ENCODE measurements at places on chromosomes 4 and X.

DNA sequence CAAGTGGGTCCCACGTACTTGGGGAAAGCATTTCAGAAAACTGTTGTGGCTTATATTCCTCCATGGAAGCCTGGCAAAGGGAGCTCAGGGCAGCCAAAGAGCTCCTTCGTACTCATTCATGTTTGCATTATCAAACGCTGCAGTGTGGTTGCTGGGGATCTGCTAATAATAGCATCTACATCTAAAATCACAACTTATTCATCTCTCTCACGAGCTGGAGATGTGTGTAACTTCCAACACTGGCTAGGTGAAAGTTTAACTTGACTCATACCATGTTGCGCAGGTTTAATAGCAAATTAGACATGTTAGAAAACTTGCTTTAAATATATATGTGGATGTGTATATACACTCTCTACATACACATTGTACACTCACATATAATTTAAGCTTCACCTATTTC, 415.1 kb downstream of the AFF2 start:
- no peak for DNase-seq

DNA sequence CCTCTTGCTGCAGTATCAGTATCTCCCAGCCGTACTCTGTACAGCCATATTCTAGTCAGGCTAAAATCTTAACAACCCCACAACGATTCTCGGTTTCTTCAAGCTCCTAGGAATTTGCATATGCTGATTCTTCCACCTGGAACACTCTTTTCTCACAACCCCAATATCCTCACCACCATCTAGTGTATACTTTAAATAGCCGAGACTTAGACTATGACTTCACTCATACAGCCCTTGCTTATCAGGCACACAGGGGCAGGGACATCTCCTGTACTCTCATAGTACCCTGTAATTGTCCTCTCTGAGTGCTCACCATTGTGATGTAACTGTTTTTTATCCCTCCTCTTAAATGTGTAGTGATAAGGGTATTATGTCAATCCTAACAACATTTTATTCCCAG, 2126.4 kb upstream of the TENM3 start:
- DNase-seq: no peak

- DNase-seq: no peak
Measured at GRCh38 chrX:115490814-115491213, 70.2 kb upstream of the PLS3 start.

GRCh38 chrX:139106069-139106468, 394.6 kb upstream of the FGF13 start:
- peak; percentile 42 for DNase-seq

GRCh38 chr4:94346541-94346940, 3.9 kb upstream of the HPGDS start:
- no peak for DNase-seq

DNA sequence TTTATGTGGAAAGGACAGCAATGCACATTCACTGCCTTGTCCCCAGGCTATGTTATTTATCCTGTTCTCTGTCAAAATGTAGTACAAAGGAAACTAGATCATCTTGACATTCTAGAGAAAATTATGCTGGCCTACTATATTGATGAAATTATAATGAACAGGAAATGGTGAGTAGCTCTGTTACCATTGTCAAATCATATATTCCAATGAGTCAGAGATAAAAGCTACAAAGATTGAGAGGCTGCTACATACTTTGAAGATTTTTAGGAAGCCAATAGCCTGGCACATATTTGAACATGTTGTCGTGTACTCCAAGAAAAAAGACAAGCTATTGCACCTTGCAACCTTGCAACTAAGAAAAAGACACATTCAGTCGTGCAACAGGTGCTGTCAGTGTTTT, 52.7 kb upstream of the TET2 start:
- no peak for DNase-seq

- DNase-seq: peak; percentile 80
Measured at GRCh38 chr4:153223930-153224329, 19.7 kb downstream of the TRIM2 start.

DNA sequence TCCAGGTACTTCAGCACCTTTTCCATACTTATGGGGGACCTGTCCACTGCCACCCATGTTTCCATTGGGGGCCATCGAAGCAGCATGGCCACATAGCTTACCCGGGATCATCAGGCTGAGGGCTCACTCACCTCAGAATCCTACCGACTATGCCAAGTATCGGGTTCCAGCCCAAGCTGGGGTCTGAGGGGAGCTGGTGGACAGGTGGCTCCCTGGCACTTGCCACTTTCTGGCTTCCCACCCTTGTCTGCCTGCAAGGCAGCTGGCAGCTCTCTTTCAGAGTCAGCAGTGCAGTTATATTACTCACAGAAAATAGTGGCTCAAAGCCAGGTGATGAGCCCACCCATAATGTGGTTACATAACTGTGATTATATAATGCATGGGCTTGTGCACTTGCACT, 1153.8 kb downstream of the STIM2 start:
- DNase-seq: no peak

- DNase-seq: no peak
Measured at GRCh38 chr4:109629775-109630174, 69.7 kb downstream of the MCUB start.

DNA sequence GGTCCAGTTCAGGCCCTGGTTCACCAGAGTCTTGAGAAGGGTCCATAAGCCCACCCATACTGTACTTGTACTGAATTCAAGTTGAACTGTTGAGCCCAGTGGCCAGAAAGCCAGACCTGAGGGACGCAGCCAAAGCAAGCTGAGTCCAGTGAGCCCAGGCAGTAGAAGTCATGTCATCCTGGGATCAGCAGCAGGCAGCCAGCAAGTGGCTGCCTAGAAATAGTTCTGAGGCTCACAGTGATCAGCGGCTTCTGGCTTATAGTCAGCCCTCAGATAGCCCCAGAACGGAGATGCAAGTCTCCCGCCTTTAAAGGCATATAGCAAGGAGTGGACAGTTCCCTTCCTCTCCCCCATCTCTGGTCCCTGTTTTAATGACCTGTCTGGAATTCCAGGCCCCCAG, 347.1 kb downstream of the FBXW7 start:
- DNase-seq: no peak

GRCh38 chrX:24146283-24146949, 3.1 kb upstream of the ZFX start:
- DNase-seq: no peak

DNA sequence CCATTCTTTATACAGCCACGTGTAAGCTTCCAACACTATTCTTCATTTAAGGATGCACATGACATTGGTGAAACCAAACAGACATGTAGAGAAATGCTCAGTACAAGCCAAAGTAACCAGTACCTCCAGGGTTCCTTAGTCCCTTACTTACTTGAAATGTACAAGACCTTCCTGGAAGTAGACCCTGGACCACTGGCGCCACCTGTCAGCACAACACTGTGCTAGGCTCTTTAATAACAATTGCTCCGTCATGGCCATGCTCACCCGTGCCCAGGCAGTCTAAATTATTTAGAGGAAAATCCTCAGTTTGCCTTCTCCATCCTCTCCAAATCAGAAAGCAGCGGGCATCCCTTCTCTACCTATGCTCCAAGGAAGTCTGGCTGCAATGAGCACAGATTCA, 52.7 kb downstream of the ADGRA3 start:
- DNase-seq: no peak

GRCh38 chr4:88613417-88613875, 21.2 kb downstream of the HERC3 start:
- peak; percentile 55 for DNase-seq

- DNase-seq: no peak
Measured at GRCh38 chr4:153082322-153083301, 121.6 kb upstream of the TRIM2 start.

- no peak for DNase-seq
Measured at GRCh38 chr4:24973404-24973746, 57.4 kb downstream of the LGI2 start.

GRCh38 chr4:146949559-146949958, 3.9 kb upstream of the TTC29 start:
- peak; percentile 57 for DNase-seq

DNA sequence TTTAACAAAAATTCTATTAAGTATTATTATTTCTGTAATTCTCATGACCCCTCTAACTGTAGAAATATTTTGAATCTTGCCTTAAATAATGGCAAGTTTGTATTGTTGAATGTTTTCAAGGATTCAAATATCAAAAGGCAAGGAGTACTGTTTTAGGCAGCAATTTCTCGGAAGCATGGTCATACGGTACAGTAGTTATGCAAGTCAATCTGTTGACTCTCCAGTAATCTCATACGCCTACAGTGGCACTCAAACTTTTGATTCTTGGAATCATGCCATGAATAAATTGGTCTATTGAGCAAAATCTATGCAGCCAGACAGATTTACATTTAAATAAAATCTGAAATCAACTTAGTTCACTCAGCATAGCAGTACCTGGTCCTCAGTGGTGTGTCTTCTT, 139.6 kb upstream of the FAM47C start:
- DNase-seq: no peak

- DNase-seq: peak; percentile 18
Measured at GRCh38 chr4:147822128-147822527, 90.2 kb downstream of the ARHGAP10 start.

GRCh38 chr4:153232768-153233167, 28.5 kb downstream of the TRIM2 start:
- DNase-seq: peak; percentile 37

- DNase-seq: no peak
Measured at GRCh38 chr4:145452447-145453162, 29.0 kb upstream of the SMAD1 start.

DNA sequence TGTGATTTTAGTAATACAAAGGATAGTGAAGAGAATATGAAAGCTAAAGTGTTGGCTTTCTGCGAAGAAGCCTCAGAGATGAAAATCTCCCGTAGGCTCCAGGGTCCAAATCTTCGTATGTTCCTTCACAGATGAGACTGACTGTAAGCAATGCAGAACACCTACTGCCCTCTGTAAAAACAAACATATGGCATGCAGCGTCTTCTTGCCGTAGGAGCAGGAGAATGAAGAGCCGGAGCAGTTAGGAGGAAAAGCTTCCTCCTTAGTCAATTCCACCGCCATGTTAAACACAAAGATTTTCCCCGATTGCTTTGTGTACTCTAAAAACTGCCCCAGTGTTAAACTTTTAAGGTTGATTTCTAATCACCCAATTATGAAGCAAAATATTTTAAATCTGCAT, 22.5 kb downstream of the RWDD4 start:
- no peak for DNase-seq

GRCh38 chr4:25928379-25929297, 14.6 kb downstream of the SMIM20 start:
- DNase-seq: no peak

DNA sequence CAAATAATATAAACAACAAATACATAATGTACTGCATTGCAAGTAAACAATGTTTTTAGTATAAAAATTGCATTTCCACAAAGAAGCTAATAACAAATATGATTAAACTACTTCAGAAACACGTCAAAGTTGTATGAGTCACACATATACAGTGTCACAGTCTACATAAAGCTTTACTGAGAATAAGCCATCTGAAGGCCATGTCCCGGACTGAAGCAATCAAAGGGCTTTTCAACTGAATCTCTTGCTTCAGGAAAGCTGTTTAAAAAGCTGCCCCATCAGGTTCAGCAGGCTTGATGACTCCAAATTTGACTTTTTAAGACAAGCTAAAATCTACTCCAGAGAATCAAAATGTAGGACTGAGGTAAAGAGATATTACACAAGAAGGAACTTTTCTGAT, 1476.8 kb downstream of the ADGRL3 start:
- no peak for DNase-seq

DNA sequence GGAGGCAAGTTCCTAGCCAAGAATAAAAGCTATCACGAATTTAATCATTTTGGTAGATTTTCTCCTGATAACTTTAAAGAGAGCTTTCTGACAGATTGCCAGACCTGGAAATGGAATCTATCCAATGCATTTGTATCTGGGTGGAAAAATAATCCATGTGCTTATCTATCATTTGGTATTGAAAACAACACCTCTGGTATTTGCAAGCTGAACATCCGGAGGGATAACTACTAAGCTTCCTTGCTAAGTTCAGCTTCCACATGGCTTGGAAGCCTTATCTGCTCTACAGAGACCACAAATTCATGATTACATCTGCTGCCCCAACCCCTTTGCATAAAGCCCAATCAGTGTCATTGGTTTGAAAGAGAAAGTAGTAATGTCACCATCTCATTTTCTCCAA, 230.7 kb downstream of the GPC3 start:
- DNase-seq: no peak

DNA sequence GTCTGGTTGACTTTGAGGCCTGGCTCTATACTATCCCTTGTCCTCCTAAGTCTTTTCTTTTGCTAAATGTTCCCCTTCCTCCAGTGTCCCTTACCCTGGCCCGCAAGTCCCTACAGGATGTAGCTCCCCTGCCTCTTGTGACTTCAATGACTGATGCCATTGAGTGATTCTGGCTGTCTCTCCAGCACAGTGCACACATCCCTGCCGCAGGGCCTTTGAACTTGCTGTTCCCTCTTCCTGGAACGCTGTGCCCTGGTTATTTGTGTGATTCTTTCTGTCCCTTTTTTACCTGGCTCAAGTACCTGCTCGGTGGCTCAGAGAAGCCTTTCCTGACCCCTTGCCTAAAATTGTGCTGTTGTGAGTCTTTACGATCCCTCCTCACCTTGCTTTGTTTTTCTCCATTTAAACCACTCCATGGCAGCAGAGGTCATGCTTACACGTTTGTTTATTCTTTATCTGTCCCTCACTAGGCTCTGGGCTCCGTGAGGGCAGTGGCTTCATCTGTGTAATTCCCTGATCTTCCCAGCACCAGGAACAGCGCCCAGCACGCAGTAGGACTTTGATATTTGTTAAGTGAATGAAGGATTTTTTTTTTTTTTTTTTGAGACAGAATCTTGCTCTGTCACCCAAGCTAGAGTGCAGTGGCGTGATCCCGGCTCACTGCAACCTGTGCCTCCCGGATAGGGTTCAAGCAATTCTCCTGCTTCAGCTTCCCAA, 17.6 kb downstream of the MSX1 start:
- DNase-seq: no peak

DNA sequence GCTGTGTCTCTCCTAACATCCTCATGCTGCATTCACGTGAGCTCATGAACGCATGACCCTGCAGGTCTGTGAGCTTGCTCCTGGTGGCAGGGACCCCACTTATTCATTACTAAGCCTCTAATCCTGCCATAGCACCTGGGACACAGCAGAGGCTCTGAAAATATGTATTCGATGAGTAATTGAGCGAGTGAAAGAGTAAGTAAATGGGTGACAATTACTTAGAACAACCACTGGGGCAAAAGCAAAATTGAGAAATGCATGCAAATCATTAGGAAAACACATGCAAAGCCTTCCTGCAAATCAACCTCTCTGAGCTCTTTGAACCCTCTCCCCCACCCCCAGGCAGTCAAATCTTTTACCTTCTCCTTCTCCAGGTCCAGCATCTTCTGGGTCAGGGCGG, 23.6 kb upstream of the C4orf50 start:
- DNase-seq: no peak

GRCh38 chr4:57691370-57691769, 581.2 kb upstream of the IGFBP7 start:
- DNase-seq: no peak

GRCh38 chr4:18321956-18322530, 300.5 kb upstream of the LCORL start:
- no peak for DNase-seq

- no peak for DNase-seq
Measured at GRCh38 chrX:153728095-153728494, 3.4 kb downstream of the ABCD1 start.

- DNase-seq: no peak
Measured at GRCh38 chr4:173466101-173466500, 63.9 kb downstream of the HAND2 start.
